ENCODE measurements at places on chromosomes 4 and X. TPM values are rescaled to one million over a fixed set of nuclear protein-coding genes. Genes with fewer than 3 reads are reported as not detected.

The MSANTD1 gene
- total RNA-seq = 0.65 TPM

The ANOS1 gene
- total RNA-seq = not detected

The NXF2 gene
- total RNA-seq = not detected

The FGF5 gene
- total RNA-seq = not detected

The PGAM4 gene
- not detected for total RNA-seq

The UCHL1 gene
- total RNA-seq = not detected

DNA sequence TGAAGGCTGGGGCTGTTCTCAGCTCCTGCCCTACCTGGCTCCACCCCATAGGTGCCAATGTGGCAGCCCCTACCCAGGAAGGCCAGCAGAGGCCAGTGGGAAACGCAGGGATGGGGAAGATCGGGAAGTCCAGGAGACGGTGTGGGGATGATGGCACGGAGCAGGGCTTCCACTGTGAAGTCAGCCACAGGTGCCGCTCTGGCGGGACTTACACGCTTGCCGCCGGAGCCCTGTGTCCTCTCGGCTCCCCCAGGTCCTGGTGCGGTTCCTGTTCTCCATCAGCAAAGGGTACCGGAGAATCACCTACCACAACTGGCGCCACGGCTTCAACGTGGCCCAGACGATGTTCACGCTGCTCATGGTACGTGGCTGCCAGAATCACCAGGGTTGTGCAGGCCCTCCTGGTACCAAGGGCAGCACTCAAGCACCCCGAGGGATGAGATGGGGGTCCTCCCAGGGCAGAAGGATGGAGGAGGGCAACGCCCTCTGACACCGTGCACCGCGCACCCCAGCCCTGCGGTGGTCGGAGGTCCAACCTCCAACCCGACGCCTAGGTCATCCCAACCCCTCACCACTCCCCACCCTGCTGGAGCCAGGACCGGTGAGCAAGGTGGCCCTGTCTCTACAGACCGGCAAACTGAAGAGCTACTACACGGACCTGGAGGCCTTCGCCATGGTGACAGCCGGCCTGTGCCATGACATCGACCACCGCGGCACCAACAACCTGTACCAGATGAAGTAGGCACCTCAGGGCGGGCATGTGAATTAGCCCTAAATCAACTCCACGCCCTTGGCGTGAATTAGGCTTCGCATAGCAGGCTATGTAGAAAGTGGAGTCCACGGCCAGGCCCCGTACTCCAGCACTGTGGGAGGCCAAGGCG, 12.0 kb downstream of the ATP5ME start:
- no peaks in the 10 kb centered on the region for H3K27me3 ChIP-seq
- DNase-seq = no peak
- H3K27ac ChIP-seq = no peak overlapping the region
- peaks cover 15% of the 10 kb centered on the region for H3K4me1 ChIP-seq

DNA sequence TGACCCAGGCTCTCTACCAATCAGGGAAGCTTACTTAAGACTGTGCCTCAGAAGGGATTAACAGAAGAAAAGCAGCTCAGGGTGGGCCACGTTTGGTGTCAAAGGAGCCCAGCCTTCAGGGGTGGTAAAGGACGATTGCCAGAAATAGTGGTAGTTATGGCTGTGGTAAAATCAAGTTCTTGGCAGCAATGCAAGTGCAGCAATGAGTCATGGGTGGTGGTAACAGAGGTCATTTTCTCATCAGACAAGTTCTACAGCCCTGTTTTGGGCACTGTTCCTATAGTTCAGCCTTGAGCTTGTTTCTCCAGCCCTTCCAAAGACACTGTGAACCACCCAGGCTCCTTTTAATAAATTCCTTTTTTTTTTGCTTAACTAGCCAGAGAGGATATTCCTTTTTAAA, 120.3 kb downstream of the EFHC2 start:
- H3K36me3 ChIP-seq = no peaks in the 10 kb centered on the region
- no peak overlapping the region for H3K4me3 ChIP-seq
- no peak overlapping the region for H3K27ac ChIP-seq
- H3K27me3 ChIP-seq = no peaks in the 10 kb centered on the region
- no peak for DNase-seq

- no peak overlapping the region for H3K27ac ChIP-seq
- no peak overlapping the region for H3K4me3 ChIP-seq
- no peak for DNase-seq
- no peaks in the 10 kb centered on the region for H3K4me1 ChIP-seq
Measured at GRCh38 chrX:120021927-120022326, 55.6 kb downstream of the RHOXF2B start.

DNA sequence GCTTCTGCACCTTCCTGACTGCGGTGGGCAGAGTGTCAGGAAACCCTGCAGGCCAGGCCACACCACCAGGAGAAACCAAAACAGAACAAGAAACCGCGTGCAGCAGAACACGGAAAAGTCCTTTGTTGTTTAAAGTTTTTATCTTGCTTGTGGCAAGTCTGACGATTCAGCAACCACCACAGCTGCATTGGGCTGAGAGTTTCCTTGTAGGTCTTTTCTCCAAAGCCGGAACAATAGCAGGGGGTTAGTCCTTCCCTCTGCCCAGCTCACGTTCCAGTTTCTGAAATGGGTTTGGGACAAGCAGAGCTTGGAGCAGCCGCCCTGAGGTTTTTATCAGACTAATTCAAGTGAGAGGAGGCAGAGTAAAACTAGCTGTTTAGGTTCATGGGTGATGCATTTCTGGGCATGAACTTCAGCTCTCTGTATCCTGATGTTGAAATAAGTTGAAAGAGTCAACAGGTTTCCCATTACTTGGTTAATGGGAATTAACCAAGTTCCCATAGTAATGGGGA, 216.9 kb downstream of the PTTG2 start:
- peak; percentile 74 for DNase-seq
- H3K36me3 ChIP-seq = no peaks in the 10 kb centered on the region
- H3K27ac ChIP-seq = peak overlapping the region; percentile 87
- H3K4me3 ChIP-seq = peak overlapping the region; percentile 39
- H3K4me1 ChIP-seq = peaks cover 41% of the 10 kb centered on the region

DNA sequence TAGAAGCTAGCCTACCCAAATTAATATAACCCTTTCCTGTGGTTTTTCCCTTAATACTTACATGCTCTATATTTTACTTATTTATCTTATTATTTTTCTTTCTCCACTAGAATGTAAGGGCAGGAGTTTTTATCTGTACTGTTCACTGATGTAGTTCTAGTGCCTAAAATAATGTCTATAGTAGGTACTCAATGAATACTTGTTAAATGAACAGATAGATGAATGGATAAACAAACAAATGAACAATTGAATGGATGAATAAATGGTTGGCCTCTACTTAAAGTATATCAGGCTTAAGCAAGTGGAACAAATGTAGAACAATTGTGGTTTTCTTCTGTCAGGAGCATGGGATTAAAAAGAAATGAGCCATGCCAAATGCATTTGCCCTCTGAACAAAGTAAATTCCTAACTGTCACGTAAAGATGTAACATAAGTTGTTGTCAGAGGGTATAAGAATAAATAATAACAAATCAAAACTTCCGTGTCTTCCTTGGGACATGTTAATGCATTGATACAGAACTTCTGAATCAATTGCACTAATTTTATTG, 54.1 kb downstream of the SYTL5 start:
- H3K27me3 ChIP-seq = no peaks in the 10 kb centered on the region
- no peaks in the 10 kb centered on the region for H3K4me1 ChIP-seq
- no peak for DNase-seq

- no peak for DNase-seq
- H3K4me1 ChIP-seq = no peaks in the 10 kb centered on the region
- no peaks in the 10 kb centered on the region for H3K36me3 ChIP-seq
- no peak overlapping the region for H3K4me3 ChIP-seq
- no peak overlapping the region for H3K27ac ChIP-seq
Measured at GRCh38 chr4:47135210-47135609, 103.8 kb downstream of the GABRB1 start.

DNA sequence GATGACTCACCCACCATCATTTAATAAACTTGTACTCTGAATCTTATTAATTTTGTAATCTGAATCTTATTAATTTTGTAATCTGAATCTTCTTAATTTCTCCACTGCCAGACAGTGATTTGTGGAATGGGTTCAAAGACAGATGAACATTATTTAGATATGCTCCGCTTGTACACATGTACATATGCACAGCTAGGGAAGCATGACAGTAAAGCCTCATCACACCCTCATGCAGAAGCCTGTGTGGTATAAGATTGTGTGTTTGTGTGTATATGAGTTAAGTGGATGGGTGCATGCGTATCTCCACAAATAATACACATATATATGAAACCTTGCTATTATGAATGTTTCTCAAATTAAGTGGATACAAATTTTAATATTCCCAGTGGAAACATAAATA, 318.5 kb upstream of the SFRP2 start:
- H3K4me3 ChIP-seq = no peak overlapping the region
- H3K27ac ChIP-seq = no peak overlapping the region
- H3K27me3 ChIP-seq = no peaks in the 10 kb centered on the region
- no peaks in the 10 kb centered on the region for H3K36me3 ChIP-seq

DNA sequence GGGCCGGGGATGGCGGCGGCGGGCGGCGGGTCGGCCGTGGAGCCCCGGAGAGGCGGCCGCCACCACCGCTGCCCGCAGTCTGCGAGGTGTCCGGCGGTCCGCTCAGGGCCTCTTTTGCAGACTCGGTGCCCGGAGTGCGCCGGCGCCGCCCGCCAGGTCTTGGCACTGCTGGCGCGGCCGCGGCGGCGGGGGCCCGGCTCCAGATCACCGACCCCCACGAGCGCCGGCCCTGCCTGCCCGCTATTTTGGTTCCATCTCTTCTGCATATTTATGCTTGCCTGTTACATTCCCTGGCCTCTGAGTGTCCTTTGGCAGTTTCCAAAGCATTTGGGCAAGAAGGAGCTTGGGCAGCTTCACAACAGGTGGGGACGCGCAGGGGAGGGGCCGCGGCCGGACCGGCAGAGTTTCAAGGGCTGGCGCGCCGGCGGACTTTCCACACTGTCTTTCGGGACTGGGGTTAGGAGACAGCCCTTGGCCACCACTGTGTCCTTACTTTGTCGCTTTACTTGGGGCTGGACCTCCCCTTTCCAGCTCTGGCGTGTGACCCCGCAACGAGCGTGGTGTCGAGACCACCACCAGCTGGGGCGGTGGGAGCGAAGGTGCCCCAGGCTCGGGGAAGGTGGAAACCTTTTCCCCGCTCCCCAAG, 668 bp upstream of the TAPT1 start:
- H3K27ac ChIP-seq = peak overlapping the region; percentile 90
- peaks cover 17% of the 10 kb centered on the region for H3K36me3 ChIP-seq
- no peaks in the 10 kb centered on the region for H3K27me3 ChIP-seq
- H3K4me1 ChIP-seq = peaks cover 43% of the 10 kb centered on the region

DNA sequence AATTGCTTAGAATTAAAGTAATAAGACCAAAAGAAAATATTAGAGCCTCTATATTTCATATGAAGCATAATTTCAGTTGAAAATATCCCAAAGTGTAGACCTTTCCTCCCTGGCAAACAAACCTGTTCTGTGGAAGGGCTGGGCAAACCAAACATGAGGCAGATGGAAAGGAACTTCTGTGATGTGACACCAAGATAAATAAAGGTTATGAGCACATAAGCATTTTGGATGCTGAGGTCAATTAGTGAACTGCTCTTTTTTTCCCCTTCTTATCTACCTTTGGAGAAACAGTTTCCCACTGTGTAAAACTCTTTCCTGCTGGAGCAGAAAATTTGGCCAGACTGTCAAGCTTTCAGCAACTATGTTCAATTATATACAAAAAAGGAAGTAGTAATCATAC, 109.6 kb upstream of the STIM2 start:
- no peak overlapping the region for H3K27ac ChIP-seq
- peaks cover 12% of the 10 kb centered on the region for H3K36me3 ChIP-seq
- H3K4me3 ChIP-seq = no peak overlapping the region
- H3K4me1 ChIP-seq = peaks cover 19% of the 10 kb centered on the region
- no peak for DNase-seq

DNA sequence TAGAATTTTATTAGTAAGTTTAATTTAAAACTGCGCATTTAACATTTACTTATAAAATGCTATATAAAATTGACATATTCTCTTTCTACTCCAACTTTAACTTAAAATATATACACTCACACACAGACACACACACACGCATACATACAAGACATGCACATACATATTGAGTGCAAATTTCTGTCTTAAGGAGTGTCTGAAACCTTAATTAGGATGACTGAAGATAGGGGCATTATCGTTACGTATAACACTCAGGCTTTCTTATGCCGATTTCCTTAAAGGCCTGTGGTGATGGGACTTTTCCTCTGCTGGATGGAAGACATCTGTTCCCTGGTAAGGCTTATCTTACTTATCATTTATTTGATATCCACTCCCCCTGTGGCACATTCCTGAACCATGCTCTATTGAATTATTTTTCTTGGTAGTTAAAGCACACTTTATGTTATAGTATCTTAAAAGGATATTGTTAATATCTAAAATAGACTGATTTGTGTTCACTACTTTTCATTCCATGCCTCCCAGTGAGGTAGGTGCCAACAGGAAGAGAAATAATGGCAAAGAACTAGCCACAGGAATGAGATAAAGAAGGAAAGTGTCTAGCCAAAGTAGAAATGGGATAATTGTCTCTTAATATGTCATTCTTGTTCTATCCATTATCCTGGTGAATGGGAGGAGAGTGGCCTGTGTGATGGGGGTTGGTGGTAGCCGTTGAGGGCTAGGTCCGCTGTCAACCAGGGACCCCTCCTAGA, 92.9 kb upstream of the GPRIN3 start:
- H3K27me3 ChIP-seq = no peaks in the 10 kb centered on the region
- no peak overlapping the region for H3K4me3 ChIP-seq
- H3K4me1 ChIP-seq = no peaks in the 10 kb centered on the region
- H3K36me3 ChIP-seq = no peaks in the 10 kb centered on the region
- no peak overlapping the region for H3K27ac ChIP-seq
- DNase-seq = no peak

DNA sequence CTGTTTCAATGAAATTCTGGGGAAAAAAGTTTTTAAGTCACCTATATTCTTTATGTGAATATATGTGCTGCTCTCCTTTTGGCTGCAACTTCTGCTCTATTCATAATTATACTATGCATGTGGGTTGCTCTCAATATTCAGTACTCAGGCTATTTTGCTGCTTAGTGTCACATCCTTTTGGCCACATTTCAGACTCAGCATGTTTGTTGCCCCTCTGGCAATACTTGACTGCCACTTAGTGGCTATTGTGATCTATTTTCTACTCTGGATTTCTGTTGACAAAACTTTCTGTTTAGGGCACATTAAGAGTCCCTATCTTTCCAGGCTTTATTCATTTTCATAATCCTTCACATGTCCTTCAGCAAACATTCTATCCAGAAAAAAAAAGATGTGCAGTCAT, 15.8 kb upstream of the CT45A1 start:
- no peaks in the 10 kb centered on the region for H3K36me3 ChIP-seq
- H3K27ac ChIP-seq = no peak overlapping the region
- H3K4me3 ChIP-seq = no peak overlapping the region

- H3K4me3 ChIP-seq = no peak overlapping the region
- H3K36me3 ChIP-seq = no peaks in the 10 kb centered on the region
- no peaks in the 10 kb centered on the region for H3K27me3 ChIP-seq
- H3K27ac ChIP-seq = no peak overlapping the region
- no peak for DNase-seq
Measured at GRCh38 chrX:821327-822107, 190.9 kb downstream of the SHOX start.

- no peaks in the 10 kb centered on the region for H3K4me1 ChIP-seq
- no peaks in the 10 kb centered on the region for H3K36me3 ChIP-seq
- peaks cover 1% of the 10 kb centered on the region for H3K27me3 ChIP-seq
- H3K27ac ChIP-seq = no peak overlapping the region
- H3K4me3 ChIP-seq = no peak overlapping the region
- no peak for DNase-seq
Measured at GRCh38 chrX:108199691-108200090, 108.1 kb downstream of the ATG4A start.

GRCh38 chrX:37476571-37477170, 94.8 kb upstream of the LANCL3 start:
- peaks cover 1% of the 10 kb centered on the region for H3K27me3 ChIP-seq
- H3K36me3 ChIP-seq = no peaks in the 10 kb centered on the region
- no peaks in the 10 kb centered on the region for H3K4me1 ChIP-seq
- H3K4me3 ChIP-seq = no peak overlapping the region
